ENCODE measurements at places on chromosomes 5 and 9. TPM values are rescaled to one million over a fixed set of nuclear protein-coding genes. Genes with fewer than 3 reads are reported as not detected.

DNA sequence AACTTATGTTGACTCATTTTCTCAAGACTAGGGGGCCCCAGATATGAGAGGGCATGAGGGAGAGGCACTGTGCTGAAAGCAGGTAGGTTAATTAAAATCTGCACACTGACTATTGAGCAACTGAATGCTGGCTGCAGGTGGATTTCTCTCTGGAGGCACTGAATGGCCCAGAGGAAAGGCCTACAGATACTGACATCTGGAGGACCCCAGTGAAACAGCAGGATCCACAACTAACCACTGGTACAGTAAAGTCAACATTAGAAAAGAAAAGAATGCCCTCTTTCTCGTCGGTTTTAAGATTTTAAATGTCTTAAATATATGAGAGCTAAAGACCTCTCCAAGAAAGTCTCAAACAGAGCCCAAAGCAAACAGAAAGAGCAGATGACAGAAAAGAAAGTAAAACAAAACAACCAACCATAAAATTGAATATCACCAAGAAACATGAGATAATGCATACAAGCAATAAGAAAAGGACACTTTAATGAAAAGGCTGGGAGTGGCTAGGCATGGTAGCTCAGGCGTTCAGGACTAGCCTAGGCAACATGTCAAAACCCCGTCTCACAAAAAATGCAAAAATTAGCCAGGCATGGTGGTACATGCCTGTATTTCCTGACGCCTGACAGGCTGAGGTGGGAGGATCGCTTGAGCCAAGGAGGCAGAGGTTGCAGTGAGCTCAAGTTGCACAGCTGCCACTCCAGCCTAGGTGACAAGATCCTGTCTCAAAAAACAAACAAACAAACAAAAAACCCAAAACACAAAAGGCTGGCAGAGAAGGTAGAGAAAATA lies 43.3 kb downstream of the PUM3 start:
- no peak for DNase-seq

The ZNF879 gene
- 18.1 TPM for total RNA-seq

The ALDH1A1 gene
- total RNA-seq, result 1.4 TPM

The HAVCR2 gene
- 7.0 TPM for total RNA-seq

The OR1L6 gene
- not detected for total RNA-seq

DNA sequence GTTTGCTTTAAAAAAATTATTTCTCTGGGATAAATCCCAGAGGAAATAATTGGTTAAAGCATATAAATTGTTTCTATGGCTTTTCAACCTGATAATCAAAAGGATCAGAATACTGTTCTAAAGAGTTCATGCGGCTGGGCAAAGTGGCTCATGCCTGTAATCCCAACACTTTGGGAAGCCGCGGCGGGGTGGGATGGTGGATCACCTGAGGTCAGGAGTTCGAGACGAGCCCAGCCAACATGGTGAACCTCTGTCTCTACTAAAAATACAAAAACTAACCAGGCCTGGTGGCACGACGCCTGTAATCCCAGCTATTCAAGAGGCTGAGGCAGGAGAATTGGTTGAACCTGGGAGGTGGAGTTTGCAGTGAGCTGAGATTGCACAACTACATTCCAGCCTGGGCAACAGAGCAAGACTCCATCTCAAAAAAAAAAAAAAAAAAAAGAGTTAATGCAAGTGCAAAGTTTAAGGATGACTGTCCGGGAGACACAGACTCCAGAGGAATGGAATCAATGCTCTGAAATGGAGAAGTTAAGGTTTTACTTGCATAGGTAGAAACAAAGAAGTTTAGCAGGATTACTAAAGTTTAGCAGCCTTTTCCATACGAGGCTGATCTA lies 16.6 kb upstream of the GRHPR start:
- DNase-seq, result no peak

The GABRA1 gene
- 18.2 TPM for total RNA-seq

- DNase-seq, result no peak
Measured at GRCh38 chr5:39598661-39599248, 174.0 kb upstream of the DAB2 start.

DNA sequence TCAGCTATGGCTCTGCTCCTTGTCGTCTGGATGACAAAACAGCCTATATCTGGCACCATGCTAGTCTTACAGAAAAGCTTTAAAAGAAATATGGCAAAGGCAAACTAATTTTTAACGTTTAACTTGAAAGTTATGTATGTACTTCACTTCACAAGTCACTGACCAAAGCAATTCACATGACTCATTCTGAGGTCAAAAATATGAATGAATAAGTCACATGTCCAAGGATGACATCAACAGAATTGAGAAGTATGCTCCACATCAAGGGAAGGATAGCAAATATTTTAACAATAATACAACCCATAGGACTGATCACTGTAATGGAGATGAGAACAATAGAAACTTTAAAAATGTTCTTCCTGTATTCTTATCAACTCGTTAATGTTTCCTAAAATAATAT lies 1072.6 kb upstream of the NUDT12 start:
- no peak for DNase-seq

DNA sequence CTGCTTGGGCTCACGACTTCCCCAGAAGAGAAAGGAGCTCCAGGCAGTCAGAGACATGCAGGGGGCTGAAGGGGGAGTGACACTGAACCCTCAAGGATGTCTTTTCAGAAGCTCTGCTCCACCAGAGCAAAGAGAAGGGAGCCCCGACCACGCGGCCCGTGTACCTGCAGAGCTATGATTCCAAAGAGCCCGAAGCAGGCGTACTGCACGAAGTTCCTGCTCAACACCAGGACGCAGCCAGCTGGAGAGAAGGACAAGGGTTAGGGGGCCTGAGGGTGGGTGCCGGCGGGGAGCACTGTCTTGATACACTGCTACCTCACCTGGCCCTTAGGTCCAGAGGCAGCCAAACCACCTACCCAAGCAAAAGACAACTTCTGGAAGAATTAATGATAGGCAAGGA lies 9.4 kb downstream of the SURF4 start:
- DNase-seq, result no peak

- no peak for DNase-seq
Measured at GRCh38 chr5:155532621-155533311, 519.2 kb downstream of the KIF4B start.

The IGIP gene
- 11.9 TPM for total RNA-seq

GRCh38 chr5:125865166-125865815 lies 557.9 kb upstream of the GRAMD2B start:
- DNase-seq, result no peak

DNA sequence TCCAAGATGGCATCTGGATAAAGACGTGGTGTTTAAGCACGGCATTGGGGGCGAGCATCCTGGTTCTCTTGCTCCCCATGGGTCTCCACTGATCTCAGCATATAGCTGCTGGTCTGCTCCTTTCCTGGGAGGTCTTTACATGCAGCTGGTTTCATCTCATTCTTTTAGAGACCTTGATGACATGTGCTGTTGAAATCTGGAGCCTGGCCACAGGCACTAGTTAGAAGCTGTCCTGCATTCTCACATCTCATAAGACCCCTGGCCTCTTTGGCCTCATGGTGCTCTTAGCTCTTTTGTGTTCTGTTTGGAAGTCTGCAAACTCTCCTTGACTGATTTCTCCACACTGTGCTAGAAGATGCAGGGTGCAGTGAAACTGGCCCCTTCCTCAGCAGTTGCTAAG lies 113.0 kb downstream of the SMARCA2 start:
- no peak for DNase-seq

The PCDHB14 gene
- total RNA-seq, result 13.4 TPM

The FCN2 gene
- not detected for total RNA-seq

The GARIN3 gene
- total RNA-seq, result not detected

DNA sequence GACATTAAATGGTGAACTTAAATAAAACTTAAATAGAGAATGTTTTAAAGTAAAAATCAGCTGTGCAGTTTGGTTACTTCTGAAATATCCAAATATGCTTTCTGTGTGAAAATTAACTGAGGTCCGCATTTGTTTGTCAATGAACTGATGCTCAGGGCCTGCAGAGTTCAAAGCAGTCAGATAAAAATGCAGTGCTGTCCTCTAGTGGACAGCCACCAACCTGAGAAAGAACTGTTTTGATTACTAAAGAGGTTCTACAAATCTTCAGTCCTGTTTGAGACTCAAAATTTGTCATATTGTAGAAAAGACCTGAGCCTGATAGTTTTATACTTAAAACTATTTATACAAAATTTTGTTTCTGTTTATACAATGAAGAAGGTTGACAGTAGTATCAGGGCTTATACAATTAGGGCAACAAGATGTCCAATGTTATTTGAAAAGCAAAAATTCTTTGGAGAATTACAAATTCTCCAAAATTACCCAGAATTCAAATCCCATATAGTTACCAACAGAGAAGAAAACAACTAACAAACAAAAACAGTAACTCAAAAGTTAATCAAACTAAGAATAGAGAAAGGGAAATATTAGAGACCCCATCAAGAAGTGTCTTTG lies 232.3 kb upstream of the TBCA start:
- no peak for DNase-seq

GRCh38 chr9:94867281-94867841 lies 140.9 kb downstream of the AOPEP start:
- DNase-seq, result no peak

- DNase-seq, result no peak
Measured at GRCh38 chr5:14110680-14111079, 32.5 kb upstream of the TRIO start.

The ANKRD18B gene
- total RNA-seq, result 1.1 TPM

The DND1 gene
- 0.31 TPM for total RNA-seq

GRCh38 chr5:157993986-157994691 lies 135.2 kb upstream of the CLINT1 start:
- DNase-seq, result no peak

DNA sequence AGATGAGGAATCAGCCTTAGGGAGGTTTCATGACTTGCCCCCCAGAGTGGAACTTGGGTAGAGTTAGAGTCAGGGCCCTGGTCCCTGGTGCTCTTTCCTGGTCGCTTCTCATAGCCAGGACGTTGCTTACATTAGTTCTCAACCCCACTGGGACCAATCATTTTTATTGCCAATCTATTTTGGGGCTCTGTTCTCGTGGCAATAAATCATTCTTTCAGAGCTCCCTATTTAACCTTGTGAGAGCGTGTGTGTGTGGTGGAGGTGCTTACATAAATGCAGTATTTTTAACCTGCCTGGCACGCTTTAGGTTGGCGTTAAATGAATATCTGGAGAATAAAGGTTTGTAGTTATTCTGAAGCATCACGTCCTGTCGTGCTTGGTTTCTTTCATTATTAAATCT lies 4.1 kb downstream of the TRIO start:
- DNase-seq, result no peak

The WNT8A gene
- total RNA-seq, result not detected

GRCh38 chr5:181040631-181040945 lies 522 bp downstream of the BTNL9 start:
- no peak for DNase-seq

- no peak for DNase-seq
Measured at GRCh38 chr5:124234022-124234769, 512.2 kb downstream of the ZNF608 start.

DNA sequence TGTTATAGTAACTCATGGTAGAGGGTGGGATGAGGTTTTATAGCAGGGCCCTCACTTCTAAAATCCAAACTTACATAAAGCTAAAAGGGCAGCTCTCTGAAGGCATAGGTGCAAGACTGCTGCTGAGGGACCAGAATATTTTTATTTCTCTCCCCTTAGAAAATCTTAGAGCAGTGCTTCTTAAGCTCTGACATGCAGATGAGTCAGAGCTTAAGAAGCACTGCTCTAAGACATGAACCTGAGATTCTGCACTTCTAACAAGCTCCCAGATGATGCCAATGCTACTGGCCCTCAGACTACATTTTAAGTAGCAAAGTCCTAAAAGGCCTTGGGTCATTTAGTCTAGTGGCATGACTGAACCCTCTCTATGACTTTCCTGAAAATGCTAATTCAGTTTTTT lies 97.6 kb upstream of the SPRY4 start:
- DNase-seq, result no peak

- no peak for DNase-seq
Measured at GRCh38 chr9:121698627-121699570, 47.5 kb downstream of the DAB2IP start.

The HTR4 gene
- 0.16 TPM for total RNA-seq

The SLC2A6 gene
- total RNA-seq, result 17.2 TPM

GRCh38 chr5:60701321-60701968 lies 1.5 kb upstream of the DEPDC1B start:
- DNase-seq, result no peak

DNA sequence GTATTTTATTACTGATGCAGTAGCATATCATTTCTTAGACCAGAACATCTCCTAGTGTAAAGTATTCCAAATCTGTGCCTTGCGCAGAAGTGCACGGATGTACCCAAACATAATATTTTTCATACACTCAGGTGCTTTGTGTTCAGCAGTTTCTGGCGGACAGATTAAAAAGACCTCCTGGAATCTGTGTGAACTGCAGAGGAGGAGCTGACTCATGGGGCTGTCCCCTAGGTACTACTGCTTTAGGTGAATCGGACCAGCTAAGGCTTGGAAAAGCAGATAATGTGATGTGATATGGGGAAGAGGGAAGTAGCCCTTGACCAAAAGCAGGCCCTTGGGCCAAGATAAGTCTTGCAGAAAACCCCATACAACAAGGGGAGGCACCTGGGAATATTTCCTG lies 310.1 kb downstream of the PLK2 start:
- DNase-seq, result no peak

DNA sequence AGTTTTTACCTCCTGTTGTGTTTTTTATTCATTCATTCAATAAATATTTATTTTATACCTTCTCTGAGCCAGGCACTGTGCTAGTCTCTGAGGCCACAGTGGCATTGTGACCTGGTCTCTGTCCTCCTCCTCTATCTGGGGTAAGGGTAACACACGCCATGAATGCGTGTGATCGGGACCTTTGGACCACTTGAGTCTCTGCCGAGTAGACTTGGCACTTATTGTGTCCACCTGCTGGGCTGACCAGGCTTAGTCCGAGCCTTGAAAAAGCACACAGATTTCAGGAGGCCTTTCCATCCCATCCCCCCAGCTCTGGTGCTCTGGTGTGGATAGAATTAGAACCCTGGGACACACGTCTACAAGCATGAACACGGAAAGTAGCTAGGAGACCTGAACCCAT lies 58.7 kb downstream of the ERGIC1 start:
- no peak for DNase-seq

DNA sequence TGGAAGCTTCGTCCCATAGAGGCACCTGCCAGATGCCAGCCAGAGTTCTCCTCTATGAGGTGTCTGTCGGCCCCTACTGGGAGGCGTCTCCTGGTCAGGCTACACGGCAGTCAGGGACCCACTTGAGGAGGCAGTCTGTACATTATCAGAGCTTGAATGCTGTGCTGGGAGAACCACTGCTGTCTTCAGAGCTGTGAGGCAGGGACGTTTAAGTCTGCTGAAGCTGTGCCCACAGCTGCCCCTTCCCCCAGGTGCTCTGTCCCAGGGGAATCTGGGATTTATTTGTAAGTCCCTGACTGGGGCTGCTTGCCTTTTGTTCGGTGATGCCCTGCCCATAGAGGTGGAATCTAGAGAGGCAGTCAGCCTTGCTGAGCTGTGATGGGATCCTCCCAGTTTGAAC lies 70.8 kb downstream of the NDUFS4 start:
- no peak for DNase-seq
